CD4-positive, alpha-beta T cell treated with Interferon gamma for 1 hour (primary cell): ENCODE measurements at places on chromosomes 11 and 22.

DNA sequence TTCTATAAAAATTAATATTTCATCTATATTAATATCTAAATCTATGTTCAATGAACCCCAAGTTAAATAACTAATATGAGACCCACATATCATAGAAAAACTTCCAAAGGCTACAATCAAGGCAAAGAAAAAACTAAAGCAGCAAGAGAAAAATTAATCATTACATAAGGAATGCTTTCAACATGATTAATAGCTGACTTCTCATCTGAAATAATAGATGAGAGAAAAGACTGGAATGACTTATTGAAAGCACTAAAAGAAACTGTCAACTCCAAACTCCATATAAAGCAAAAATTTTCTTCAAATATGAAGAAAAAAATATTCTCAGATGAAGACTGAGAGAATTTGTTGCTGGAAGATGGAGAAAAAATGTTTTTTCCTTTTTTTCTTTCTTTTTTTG, 13.0 kb downstream of the TRIM5 start:
- DNase-seq, result no peak

- peak; percentile 81 for DNase-seq
Measured at GRCh38 chr22:38051900-38052862, 5.0 kb upstream of the PICK1 start.

GRCh38 chr11:117821431-117821830, 3.1 kb downstream of the FXYD2 start:
- no peak for DNase-seq

- no peak for DNase-seq
Measured at GRCh38 chr11:63240791-63241379, 2.5 kb downstream of the SLC22A25 start.

- no peak for DNase-seq
Measured at GRCh38 chr11:34067383-34068065, 16.0 kb downstream of the CAPRIN1 start.

DNA sequence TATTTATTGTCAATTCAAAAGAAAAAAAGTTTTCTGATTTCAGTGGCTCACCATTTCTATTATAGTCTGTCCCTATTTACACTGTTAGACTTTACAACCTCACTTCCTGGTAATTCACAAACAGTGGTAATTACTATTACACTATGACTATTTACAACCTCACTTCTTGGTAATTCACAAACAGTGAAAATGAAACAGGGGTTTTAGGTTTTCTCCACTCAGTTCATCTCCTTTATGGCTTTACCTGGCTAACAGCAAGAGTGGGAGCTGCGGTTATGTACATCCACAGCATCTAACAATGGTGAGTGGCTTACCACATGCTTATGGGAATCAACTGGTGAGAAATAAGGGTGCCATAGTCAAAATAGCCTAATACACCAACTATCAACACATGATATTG, 166.4 kb downstream of the CASP12 start:
- DNase-seq, result no peak

DNA sequence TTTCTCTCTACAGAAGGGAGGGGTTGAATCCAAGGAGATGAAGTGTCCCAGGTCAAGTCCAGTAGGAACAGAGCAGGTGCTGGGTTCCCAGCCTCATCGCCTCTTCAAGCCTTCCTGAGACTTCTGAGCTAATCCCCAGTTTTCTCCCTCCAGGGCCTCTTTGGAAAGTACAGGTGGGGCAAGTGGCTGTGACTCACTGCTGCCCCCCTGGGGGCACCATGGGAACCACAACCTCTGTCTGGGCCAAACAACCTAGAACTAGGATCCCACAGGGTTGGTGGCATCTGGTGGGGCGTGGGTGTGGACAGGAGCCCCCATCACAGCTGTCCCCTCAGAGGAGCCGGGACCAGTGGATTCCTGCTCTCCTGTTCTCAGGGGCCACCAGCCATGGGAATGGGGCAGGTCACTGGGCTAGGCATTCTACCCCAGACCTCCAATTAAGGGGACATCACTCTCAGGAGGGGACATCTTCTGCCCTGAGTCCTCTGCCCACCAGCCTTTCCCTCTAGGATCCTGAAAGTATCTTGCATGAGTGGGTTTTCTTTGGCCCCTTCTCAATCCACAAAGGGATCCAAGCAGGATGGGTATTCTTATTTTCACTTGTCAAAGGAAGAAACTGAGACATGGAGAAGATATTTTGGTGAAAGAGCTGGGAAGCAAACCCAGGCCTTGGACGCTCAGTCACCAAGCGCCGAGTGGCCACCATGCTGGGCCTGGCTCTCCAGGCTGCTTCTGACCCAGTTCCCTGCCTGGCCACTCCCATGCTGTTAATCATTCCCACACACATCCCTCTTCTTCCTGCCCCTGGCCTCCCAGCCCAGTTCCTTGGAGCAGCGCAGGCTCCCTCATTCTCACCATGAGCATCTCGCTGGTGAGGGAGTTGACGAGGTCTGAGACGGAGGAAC, 23.8 kb downstream of the LRRC10B start:
- DNase-seq, result no peak

DNA sequence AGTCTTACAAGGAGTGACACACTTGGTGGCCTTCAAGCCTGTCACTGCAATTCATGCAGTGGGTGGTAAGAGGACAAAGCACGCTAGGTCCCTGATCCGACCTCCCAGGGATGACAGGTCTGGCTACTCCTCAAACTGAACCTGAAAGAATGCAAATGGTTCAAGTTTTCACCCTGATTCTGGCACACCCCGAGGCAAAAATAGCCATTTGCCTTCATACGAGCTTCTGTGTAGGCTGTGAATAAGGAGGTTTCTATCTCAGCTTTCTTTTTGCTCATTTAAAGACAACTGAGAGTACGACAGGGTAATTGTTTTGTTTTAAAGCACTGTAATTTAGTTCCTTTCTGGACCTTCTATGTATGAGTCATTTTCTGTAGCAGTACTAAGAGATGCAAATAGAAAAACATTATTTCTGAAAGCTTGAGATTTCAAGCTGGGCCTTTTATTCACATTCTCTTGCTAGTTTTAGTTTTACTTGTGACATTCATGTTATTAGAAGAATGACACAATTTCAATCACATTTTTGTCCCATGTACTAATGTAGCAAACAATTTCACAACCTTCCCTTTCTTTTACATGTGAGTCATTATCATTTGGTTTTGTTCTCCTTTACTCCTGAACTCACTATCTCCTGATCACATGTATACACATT, 56.6 kb upstream of the FDX1 start:
- no peak for DNase-seq

- no peak for DNase-seq
Measured at GRCh38 chr11:82858556-82859091, 41.6 kb downstream of the PRCP start.

GRCh38 chr11:21398195-21398594, 728.8 kb downstream of the NELL1 start:
- no peak for DNase-seq

GRCh38 chr22:17732251-17732854, 41.9 kb downstream of the BID start:
- no peak for DNase-seq

DNA sequence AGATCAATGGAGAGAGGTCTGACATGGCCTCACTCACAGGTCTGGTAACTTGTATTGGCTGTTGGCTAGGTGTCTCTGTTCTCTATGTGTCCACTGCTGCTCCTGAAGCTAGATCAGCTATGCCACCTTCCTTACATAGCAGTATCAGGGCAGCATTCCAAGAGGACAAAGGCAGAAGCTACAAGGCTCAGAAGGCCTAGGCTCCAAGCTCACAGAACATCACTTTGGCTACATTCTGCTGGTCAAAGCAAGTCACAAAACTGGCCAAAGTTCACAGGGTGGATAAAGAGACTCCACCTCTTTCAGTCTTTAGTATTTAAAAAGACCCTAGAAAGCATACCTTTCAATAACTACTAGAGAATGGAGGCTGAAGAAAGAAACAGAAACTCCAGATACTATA, 4.1 kb downstream of the SLC5A12 start:
- DNase-seq, result no peak

DNA sequence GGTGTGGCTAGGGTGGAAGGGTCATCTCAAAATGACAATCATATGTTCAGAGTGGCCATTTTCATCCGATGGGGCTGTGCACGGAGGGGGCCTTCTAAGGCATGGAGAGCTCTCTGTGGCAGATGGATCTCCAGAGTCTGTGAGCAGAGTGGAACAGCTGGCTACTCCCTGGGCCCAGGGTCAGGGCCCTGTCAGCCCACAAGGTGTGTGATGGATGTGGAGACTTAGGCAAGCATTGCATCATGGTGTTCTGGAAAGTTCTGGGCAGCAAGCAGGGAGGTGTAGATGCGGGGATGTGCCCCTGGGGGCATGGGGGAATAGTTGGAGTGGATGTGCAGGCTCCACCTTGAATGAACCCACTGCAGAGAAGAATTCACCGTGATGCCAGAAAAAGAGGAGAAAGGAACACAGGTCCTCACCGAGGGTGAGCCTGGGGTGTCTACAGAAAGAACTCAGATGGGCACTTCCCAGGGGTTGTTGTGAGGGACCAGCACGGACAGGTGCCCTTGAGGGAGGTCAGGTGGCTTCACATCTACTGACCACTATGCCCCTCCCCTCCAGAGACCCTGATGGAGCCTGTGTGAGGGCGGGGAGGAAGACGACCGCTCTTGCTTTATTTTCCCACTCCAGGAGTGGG, 51.1 kb downstream of the CHRDL2 start:
- DNase-seq, result no peak

DNA sequence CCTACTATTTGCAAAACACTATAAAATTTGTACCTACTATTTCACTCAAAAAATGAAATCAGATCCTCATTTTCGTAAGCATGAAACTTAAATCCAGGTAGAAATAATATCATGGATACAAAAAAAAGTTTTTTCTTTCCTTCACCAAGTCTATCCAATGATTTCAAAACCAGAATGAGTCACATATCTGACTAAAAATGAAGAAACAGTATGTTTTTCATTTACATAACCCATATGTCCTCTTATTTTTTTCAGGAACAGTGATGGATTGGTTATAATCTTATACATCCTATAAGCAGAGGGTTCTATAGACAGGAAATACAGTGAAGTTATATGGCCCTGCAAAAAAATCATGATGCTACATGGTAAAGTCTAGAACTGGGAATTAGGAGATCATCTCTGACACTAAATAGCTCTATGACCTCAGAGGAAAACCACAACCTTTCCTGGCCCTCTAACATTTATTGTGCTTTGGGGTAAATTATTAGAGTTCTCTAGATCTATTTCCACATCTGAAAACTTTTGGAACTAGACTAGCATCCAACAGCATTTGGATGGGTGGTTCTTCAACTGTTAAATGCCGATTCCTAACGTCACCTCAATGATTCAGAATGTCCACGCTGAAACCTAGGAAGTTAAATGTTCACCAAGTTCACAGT, 10.9 kb downstream of the MTMR2 start:
- no peak for DNase-seq

GRCh38 chr22:44998296-44998695, 11.5 kb downstream of the PHF21B start:
- DNase-seq, result no peak

DNA sequence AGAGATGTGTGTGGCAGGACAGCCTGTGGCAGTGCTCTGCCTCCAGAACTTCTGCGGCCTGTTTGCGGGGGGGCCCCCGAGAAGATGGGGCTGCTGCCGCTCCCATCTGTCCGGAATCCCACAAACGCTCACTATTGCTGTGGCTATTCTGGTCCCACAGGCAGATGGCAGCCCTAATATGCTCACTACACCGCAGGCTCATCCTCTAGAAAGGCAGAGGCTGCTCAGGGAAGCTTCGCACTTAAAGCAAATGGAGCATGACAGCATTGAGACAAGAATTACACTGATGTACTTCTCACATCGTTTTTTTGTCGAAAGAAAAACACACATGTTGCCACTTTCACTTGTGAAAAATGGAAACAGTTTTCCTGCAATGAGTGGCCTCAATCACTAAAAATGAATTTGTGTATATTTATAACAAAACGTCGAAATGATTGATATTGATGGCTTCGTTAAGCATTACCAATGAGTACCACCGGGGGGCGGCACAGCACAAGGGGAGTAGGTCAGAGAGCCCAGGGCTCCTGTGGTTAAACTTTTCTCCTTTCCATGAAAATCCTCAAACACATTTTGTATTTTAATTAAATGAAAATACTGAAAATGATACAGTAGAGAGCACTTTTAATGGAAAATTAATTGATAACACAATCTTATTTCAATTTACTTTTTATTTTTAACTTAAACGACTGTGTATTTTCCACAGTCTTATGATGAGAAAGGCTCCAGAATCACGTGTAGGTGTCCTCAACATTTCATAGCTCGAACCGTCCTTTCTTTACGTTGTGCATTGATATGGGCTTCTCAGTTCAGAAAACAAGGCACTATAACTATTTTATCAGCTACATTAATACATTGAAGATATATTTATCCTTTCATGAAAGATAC, 69.1 kb downstream of the CTTN start:
- no peak for DNase-seq

DNA sequence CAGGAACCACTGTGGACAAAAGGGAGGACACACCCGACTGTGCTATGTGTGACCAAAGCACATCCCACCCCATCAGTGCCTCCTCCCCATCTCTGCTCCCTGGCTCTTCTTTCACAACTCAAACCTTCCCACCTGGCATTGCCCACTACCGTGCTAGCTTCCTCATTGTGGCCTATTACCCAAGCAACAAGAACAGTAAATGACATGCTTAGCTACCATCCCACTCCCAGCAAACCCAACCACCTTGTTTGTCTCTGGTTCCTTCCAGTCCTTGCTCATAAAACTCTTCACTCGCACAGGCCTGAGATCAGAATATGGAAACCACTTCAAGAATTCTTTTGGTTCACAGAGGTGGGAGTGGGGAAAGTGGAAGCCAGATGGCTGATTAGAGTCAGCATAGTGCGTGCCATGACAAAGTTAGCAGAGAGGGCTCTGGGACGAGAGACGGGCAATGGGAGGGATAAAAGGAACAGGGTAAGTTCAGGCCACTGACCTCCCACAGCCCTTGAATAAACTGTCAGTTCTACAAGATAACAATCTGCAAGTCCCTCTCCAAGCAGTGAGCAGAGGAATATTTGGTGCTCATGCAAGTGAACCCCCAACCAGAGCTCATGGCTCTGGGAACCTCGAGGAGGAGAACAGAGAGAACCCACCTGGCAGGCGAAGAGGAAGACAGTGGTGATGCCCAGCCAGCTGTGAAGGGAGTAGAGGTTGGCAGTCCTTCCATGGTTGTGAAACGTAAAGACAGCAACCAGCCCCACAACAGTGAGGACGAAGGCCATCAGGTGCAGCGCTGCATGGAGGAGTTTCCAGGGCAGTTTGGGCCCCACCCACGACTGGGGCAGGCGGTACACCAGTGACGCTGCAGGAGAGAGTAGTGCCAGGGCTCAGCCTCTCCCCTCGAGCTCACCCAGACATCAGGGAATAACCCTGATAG, 8.3 kb downstream of the CYB561A3 start:
- DNase-seq, result no peak

DNA sequence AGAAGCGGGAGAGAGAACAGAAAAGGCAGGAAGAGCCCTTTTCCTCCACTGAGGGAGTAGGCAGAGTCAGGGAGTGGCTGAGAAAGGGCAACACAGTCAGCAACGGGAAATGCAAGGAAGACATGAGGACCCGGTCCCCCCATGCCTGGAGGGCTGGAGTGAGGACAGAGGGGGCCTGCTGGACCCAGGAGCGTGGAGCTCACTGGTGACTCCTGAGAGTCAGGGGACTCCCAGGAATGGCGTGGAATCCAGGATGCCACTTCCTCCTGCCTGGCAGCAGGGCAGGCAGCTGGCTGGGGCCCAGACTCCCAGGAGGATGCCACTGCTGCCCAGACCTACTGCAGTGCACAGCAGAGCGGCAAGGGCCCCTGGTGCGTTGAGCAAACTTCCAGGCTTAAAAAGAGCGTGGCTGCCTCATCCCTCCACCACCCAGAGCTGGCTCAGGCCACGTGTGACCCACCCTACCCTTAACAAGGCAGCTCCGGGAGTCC, 11.3 kb downstream of the C11orf21 start:
- DNase-seq, result no peak
